ENCODE measurements at places on chromosomes 6 and 20. TPM values are rescaled to one million over a fixed set of nuclear protein-coding genes. Genes with fewer than 3 reads are reported as not detected.
A peak's percentile ranks its signal among the peaks of the same experiment; 100 is the strongest.

GRCh38 chr6:96760153-96760687, 77.1 kb downstream of the GPR63 start:
- no peak for DNase-seq
- no peak overlapping the region for H3K27ac ChIP-seq
- H3K36me3 ChIP-seq: no peaks in the 10 kb centered on the region
- no peaks in the 10 kb centered on the region for H3K27me3 ChIP-seq
- peaks cover 12% of the 10 kb centered on the region for H3K4me1 ChIP-seq
- H3K4me3 ChIP-seq: no peak overlapping the region

GRCh38 chr6:24768361-24768760, 6.4 kb upstream of the GMNN start:
- DNase-seq: no peak
- H3K27me3 ChIP-seq: no peaks in the 10 kb centered on the region
- H3K36me3 ChIP-seq: no peaks in the 10 kb centered on the region
- H3K27ac ChIP-seq: no peak overlapping the region
- H3K4me3 ChIP-seq: no peak overlapping the region

DNA sequence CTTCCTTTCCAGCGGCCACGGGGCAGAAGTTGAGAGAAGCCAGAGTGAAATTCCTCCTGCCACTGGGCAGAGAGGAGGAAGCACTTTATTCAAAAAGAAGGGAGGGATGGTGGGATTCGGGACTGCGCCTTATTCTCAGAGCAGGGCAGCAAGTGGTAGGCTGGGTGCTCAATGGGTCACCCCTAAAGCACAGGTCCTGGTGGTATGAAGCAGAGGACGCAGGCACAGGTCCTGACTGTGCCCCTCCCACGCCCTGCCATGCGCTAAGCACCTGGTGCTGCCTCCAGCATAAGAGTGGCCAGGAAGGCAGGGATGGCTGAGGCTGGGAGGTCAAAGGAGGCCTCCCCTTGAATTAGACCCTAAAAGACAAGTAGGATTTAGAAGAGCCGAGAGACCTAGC, 4.9 kb upstream of the GRM4 start:
- H3K4me3 ChIP-seq: no peak overlapping the region
- DNase-seq: peak; percentile 17
- peaks cover 73% of the 10 kb centered on the region for H3K27me3 ChIP-seq
- H3K4me1 ChIP-seq: peaks cover 70% of the 10 kb centered on the region
- H3K27ac ChIP-seq: no peak overlapping the region

DNA sequence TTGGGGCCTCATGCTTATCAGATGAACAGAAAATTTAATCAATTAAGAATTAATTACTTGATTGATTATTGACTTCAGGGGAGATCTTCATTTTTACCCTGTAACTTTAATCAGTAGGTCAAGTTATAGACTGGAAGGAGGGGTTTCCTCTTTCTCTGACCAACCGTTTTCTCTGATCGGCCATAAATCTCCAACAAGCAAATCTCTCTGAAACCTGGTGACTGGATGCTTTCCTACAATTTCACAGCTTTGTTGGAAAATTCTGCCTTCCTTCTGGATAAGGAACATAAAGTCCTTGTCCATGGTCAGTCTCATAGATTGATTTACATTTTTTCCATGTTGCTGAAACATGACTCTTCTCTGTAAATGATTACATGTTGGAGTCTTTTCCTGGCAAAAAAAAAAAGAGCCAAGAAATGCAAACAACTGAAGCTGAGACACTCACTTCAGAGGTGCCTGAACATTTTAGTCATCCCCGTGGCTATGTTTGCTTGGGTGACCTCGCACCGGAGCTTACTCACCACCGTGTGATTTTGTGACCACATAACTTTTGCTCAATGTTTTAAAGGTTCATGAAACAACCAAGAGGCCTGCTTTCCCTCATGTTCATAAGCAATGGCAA, 31.0 kb downstream of the IRF4 start:
- no peaks in the 10 kb centered on the region for H3K27me3 ChIP-seq
- no peak for DNase-seq
- H3K4me1 ChIP-seq: no peaks in the 10 kb centered on the region
- H3K36me3 ChIP-seq: peaks cover 8% of the 10 kb centered on the region
- no peak overlapping the region for H3K4me3 ChIP-seq

DNA sequence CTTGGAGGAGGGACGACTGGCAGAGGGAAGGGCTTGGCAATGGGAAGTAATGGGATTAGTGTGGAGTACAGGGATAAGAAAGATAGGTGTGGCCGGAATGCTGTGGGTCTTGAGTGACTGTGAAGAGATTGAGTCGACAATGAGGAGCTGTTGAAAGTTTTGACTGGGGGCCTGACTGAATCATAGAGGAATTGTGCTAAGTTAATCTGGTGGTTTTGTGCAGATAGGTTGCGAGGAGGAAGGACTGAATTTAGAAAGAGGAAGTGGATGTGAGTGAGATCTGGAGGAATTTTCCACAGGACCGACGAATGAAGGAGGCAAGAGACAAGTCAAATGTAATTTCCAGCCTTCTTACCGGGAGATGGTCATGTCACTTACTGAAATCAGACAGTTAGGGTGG, 143.9 kb upstream of the RALGAPA2 start:
- peaks cover 4% of the 10 kb centered on the region for H3K4me1 ChIP-seq
- no peak for DNase-seq
- no peak overlapping the region for H3K4me3 ChIP-seq
- H3K27ac ChIP-seq: no peak overlapping the region
- peaks cover 11% of the 10 kb centered on the region for H3K36me3 ChIP-seq

GRCh38 chr6:42304053-42304712, 86.5 kb upstream of the MRPS10 start:
- no peak overlapping the region for H3K4me3 ChIP-seq
- peaks cover 7% of the 10 kb centered on the region for H3K36me3 ChIP-seq
- H3K27me3 ChIP-seq: no peaks in the 10 kb centered on the region
- H3K4me1 ChIP-seq: peaks cover 40% of the 10 kb centered on the region

DNA sequence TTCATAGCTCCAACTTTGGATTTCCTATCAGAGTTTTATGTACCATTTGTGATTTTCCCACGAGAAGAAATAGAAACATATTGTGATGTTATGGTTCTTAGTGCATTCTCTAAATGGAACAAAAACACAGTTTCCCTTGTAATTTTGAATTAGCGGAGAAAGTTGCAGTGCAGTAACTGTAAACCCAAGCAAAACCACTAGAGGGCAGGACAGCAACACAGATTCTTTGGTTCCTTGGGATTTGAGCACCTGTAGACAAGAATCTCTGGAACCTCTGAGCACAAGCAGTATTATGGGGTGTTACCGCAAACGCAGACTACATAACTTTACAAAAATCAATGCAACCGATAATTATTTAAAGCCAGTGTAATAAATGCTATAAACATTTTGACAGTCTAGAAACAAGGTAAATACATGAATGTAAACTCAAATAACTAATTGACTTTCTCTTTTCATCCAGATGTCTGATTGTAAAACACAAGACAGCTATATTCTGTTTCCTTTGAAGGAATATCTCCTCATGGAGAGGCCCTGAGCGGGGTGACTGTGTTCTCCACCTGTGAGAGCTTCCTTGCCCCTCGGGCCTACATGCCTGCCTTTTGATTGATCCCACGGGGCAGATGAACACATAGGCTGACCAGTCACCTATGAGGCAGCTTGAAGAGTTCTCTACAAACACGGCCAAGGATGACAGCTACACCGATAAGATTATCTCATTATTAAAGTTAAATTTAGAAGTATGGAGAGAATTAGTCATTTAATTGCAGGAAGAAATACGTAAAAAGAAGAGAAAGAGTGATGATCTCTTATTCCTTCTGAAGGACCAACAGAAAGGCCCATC, 67.5 kb upstream of the COL21A1 start:
- no peak overlapping the region for H3K4me3 ChIP-seq
- no peaks in the 10 kb centered on the region for H3K4me1 ChIP-seq
- H3K27ac ChIP-seq: no peak overlapping the region

DNA sequence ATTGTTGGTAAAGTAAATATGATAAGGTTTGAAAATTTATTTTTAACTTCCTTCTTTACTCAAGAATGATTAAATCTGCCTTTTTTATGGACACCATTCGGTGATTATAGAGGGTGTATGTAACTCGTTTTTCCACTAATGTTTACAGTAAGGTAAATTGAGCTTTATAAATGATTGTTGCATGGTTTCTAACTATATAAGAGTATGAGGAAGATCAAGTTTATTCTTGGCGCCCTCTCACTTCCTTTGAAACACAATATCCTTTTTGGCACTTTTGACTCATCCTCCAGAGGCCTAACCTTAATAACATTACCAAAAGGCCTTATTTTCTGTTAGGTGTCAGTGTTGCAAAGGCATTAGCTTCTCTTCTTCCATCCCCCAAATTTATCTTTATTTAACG, 41.8 kb upstream of the MTRF1L start:
- H3K36me3 ChIP-seq: peaks cover 15% of the 10 kb centered on the region
- no peak overlapping the region for H3K4me3 ChIP-seq
- H3K27ac ChIP-seq: no peak overlapping the region
- H3K4me1 ChIP-seq: peaks cover 25% of the 10 kb centered on the region
- no peak for DNase-seq

GRCh38 chr6:134983823-134984222, 33.9 kb upstream of the ALDH8A1 start:
- H3K4me3 ChIP-seq: no peak overlapping the region
- peak overlapping the region; percentile 42 for H3K27ac ChIP-seq
- H3K27me3 ChIP-seq: no peaks in the 10 kb centered on the region
- peaks cover 23% of the 10 kb centered on the region for H3K36me3 ChIP-seq
- DNase-seq: no peak
- no peaks in the 10 kb centered on the region for H3K4me1 ChIP-seq

DNA sequence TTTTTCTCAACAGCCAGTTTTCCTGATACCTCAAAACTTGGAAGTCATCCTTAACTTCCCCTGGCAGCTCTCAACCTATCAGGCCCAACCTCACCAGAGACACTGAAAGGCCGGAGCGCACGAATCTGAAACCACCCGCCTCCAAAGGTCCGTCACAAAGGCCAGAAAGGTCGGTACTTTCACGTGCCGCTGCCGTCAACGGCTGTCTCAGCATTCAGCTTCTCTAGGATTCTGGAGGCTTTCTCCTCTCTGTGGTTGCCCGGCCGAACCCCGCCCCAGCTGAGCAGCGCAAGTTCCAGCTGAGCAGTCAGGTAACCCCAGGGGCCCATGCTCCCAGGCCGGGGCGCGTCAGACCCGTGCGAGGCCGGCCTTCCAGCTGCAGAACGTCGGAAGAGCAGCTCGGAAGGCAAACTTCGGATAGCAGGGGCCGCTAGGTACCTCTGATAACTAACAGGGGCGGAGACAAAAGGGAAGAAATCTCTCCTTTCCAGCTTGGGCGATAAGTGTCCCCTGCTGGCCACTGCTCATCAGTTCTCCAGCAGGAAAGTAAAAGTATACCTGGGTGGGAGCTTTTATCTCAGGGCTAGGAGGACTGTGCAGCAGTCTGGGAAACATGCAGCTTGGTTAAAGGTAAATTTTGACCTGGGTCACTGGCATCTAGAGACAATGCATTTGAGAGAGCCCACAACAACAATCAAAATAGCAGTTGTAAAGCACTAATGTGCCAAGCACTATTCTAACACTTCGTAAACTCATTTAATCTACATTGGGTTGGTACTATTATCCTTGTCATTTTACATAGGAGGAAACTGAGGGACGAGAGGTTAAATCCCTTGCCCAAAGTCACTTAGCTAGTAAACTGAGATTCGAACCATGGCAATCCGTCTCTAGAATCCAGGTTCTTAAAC, 16.1 kb downstream of the ZSCAN12 start:
- H3K4me1 ChIP-seq: peaks cover 26% of the 10 kb centered on the region
- peaks cover 37% of the 10 kb centered on the region for H3K36me3 ChIP-seq
- peak overlapping the region; percentile 98 for H3K27ac ChIP-seq
- no peaks in the 10 kb centered on the region for H3K27me3 ChIP-seq

DNA sequence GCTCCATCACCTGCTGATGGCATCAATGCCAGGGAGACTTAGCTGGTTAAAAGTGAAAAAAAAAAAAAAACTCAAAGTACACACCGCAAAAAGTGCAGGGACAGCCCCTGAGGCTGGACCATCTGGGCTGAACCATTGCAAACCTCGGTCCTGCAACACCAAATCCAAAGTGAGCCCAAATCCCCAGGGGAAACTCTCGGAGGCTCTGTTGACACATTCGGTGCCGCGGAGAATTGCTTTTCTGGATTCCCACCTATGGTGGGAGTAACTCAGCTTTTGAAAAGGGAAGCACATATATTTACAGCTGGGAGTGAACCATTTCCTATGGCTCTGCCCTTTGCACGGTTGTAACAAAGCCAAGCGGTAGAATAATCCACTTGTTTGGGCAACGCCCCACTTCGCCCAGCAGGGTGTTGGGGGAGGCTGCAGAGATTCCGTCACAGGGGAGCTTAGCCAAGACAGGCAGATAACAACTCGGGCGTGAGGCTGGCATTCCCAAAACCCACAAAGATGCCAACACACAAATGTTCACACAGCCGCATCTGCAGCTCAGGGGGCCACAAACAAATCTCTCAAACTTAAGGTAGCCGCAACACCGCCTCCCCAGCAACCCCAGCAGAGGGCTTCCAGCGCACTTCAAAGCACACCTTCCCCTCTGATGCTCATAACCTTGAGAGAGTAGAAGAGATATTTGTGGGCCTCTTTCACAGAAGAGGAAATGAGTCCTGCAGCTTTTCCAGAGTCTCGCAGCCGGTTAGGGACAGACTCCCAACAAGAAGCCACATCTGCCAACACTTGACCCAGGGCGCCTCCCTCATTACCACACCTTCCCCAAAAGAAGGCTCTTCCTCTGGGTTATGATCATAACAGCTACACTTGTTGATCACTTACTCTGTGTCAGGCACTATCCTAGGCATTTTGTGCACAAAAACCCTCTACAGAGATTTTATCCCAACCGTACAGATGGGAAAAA, 11.4 kb downstream of the ZC3H12D start:
- H3K27me3 ChIP-seq: no peaks in the 10 kb centered on the region
- no peaks in the 10 kb centered on the region for H3K36me3 ChIP-seq
- no peak overlapping the region for H3K4me3 ChIP-seq
- H3K27ac ChIP-seq: no peak overlapping the region
- no peak for DNase-seq

GRCh38 chr6:83474309-83474708, 38.0 kb upstream of the PRSS35 start:
- peaks cover 16% of the 10 kb centered on the region for H3K4me1 ChIP-seq
- no peak overlapping the region for H3K27ac ChIP-seq
- H3K4me3 ChIP-seq: no peak overlapping the region
- no peak for DNase-seq
- H3K27me3 ChIP-seq: no peaks in the 10 kb centered on the region

GRCh38 chr6:63943826-63944225, 308.2 kb downstream of the PHF3 start:
- no peaks in the 10 kb centered on the region for H3K27me3 ChIP-seq
- no peak for DNase-seq
- H3K36me3 ChIP-seq: peaks cover 15% of the 10 kb centered on the region
- H3K4me3 ChIP-seq: no peak overlapping the region
- peaks cover 23% of the 10 kb centered on the region for H3K4me1 ChIP-seq

The RALY gene
- total RNA-seq: 157 TPM

The HFE gene
- total RNA-seq: 1.9 TPM

The TNFAIP3 gene
- total RNA-seq: 4.2 TPM

The MICA gene
- total RNA-seq: 12.9 TPM

The LST1 gene
- total RNA-seq: 0.66 TPM

The TAGAP gene
- total RNA-seq: 0.27 TPM

The SYCP2L gene
- total RNA-seq: 6.3 TPM

The SPEF1 gene
- 0.64 TPM for total RNA-seq

The NDUFAF4 gene
- total RNA-seq: 75.8 TPM
